NCI-H2081 treated with DMSO at 0.1 percent for 48 hours (cell line): ENCODE measurements at places on chromosomes 16 and 17.

DNA sequence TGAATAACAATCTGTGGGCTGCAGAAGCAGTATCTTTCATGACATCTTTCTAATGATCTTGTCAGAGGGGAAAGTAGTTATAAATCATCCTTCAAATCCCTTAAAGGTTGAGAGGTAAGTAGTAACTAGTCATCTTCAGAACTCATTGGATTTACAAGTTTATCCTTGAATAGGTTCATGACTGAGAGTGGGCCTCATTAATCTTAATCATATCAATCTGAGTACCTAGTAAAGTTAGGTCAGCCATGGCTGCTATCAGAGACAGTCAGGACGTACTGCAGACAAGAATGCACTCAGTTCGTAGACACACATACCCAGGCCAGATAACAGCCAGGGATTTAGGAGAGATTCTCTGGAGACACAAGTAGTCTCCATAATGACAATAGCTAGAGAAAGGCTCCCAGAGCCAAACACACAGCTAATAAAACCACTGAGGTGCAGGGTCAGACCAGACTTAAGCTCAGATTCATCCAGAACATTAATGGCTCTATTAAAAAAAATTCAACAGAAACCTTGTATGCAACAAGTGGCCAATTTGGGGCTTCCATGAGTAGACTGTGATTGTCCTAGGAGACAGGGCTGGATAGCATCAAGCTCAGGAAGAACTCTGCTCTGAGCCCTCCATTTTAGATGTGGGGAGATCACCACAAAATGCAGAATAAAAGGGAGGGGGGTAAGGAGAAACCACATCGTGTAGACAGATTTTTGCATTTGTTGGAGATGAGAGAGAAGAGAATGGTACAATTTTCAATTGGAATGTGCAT is 65.8 kb downstream of the TBX4 start:
- no peak for DNase-seq

DNA sequence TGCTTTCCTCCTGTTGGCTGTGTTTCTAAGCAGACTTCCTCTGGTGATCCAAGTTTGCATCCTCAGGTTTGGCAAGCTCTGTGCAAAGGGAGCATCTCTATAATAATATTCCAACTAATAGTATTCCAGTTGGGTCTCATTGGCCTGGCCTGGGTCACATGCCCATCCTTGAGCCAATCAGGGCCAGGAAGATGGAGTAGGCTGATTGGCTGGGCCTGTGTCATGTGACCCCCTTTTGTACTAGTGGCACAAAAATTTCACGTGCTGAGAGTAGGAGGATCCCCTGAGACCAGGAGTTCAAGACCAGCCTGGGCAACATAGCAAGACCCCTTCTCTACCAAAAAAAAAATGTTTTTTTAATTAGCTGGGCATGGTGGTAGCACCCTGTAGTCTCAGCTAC is 35.2 kb upstream of the MLYCD start:
- no peak for DNase-seq

DNA sequence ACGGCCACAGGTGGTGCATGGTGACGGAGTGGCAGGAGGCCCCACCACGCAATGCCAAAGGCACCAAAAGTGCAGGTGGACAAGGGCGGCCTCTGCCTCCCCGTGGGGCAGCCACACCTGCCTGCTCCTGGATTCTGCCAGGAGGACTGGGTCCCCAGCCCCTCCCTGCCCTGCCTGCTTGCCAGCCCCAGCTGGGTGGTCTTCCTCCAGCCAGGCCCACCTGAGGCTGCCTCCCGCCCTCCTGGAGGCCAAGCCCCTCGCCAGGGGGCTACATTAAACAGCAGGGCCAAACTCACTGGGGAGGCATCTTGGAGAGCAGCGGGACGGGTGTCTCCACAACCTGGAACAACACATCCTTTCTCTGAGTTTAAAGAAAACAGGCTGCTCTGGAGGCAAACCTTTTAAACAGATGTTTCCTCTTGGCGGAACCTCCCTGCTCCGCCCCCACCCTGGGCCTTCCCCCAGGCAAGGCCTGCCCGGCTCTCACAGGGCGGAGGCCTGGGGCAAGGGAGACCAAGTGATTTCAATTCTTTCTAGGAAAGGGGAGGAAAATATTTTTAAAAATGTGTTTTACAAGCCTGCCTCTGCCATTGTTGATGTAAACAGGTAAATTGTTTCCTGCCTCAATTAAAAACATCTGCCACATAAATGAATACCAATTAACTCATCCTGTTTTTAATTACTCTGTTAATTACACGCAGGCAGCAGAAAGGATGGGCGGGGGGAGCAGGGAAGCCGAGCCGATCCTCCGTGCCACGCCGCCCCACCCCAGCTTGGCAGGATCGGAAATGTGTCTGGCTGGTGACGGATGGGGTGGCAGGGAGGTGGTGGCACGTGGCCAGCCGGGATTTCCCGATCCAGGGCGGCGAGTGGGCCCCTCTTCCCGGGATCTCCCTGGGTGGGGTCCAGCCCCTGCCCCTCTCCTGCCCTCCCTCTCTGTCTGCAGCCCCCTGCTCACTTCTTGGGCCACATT is 54.4 kb upstream of the PABPN1L start:
- no peak for DNase-seq

DNA sequence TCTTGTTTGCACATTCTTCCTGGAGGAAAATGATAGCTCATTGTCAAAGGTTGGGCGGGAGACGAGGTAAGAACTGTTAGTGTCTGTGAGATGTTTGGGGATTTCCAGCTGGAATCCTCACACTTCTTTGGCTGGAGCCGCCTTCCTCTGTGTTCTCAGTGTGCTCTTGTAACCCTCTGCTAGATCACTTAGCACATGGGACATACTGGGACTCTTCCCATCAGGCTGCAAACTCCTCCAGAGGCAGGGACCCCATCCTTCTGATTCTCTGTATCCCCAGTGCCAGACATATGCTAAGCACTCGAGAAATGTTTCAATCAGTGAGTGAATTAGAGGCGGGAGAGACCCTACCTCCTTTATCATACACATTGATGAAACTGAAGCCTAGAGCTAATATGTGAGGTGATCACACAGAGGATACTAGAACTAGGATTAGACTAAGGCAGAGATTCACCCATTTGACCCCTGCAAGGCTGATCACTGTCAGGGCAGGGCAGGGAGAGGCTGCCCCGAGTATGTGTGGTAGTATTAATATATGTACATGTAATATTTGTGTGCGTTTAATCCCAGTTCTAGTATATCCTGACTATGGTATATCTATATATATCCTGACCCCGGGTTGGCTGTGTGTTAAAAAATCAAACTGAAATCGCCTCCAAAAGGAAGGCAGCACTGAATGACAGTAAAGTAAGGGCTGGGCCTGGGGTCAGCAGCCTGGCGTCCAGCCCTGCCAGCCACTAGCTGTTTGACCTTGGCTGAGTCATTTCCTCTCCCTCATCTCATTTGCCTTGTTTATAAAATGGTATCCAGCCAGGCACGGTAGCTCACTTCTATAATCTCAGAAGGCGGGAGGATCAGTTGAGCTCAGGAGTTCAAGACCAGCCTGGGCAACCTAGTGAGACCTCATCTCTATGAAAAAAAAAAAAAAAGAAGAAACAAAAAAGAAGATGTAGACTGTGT is 75.5 kb upstream of the TBX2 start:
- DNase-seq, result no peak

DNA sequence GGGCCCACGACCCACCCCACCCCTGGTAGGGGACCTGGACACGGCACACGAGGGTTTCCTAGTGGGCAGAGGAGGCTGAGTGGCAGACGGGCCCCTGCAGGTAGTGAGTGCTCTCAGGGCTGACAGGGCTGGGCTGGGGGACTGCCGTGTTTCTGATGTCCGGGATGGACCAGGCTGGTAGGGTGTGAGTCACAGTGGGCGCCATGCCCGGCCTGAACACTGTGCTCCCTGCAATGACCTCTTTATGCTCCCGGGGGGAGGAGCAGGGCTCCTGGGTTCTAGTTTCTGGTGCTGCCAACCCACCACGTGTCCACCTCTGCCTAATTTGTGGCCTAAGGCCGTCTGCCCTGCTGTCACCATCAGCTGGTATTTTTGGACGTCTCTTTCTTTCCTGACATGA is 26.3 kb downstream of the ARHGAP23 start:
- DNase-seq, result no peak

GRCh38 chr16:89565506-89566372 is 5.3 kb downstream of the RPL13 start:
- DNase-seq, result no peak

DNA sequence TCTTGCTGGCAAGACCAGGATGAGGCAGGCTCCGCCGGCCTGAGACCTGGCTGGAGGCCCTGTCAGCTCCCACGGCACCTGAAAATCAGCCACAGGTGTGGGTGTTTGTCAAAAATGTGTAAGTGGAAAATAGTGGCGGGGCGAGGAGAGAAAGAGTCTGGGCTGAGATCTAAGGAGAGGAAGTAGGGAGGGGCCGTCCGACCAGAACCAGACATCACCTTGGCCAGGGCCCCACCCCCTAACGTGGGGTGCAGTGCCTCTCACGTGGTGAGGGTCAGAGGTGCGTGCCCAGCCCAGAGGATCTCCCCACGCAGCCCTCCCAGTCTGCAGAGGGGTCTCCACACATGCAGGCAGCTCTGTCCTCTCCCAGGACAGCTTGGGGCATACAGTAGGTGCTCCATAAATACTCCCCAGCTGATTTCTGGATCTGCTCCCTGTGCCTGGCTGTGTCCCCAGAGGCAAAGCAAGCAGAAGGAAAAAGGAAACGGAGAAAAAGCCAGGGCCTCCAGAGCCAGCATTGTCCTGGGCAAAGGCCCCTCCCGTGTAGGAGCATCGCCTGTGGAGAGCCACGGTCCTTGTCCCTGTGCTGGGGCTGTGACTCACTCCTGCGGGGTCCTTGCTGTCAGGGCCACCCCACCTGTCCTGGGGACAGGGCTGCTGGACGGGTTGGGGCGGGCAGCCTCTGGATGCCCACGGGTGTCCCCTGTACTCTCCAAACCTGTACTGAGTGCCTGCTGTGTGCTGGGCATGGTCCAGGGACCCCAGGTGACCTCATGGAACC is 16.7 kb downstream of the ZFPM1 start:
- DNase-seq, result no peak

- DNase-seq, result no peak
These were observed 130.6 kb downstream of the NLK start for GRCh38 chr17:28173031-28173561.

GRCh38 chr17:32882734-32883133 is 5.8 kb upstream of the MYO1D start:
- no peak for DNase-seq

DNA sequence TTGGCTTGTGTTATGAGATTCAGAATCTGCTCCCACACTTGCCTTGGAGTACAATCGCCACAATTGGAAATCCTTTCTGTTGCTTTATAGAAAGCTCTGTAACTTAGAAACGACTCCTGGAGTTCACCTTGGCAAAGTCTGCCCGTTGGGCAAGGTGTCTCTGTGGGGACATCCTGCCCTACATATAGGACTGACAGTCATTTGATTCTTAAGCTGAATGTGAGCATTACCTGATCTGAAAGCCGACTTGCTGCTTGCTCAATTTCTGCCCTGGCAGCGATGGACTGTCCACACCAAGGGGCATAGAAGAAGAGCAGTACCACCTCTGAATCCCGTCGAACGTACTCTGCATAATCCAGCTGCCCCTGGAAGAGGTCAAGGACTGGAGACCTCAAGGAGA is 6.9 kb downstream of the TXNDC11 start:
- DNase-seq, result no peak

- no peak for DNase-seq
These were observed 69.2 kb upstream of the DOC2B start for GRCh38 chr17:250487-251300.

GRCh38 chr17:10052106-10052813 is 146.1 kb downstream of the GAS7 start:
- DNase-seq, result no peak

- no peak for DNase-seq
These were observed 1.5 kb downstream of the MAP1LC3B start for GRCh38 chr16:87393680-87394055.
